ENCODE measurements at places on chromosomes 11 and 22.

GRCh38 chr22:20111045-20111688 lies 4.7 kb upstream of the RANBP1 start:
- no peak for DNase-seq

DNA sequence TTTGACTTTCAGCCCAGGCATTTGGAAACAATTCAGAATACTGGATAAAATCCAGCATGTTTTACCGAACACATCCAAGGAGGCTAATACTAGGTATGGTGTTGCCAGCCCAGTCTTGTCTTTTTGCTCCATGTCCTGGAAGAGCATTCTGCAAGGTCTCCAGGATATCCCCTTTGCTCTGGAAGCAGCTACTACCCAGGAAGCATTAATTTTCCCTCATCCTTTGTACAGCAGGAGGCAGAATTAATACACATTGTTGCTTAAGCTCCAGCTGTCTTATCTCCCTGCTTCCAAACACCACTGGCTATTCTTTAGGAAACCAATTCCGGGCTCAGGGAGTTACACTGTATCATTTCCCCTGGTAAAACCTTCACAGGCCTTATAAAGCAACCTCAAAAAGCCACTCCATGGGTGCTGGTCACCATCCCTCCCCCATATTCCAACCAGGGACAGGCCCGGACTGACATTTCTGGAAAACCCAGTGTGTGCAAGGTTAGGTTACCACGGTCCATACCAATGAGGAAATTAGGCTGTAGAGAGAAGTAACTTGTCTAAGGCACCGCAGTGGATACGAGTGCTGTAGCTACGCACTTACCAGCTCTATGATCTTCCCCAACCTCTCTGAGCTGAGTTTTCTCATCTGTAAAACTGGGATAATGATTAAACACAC lies 1.5 kb upstream of the UBASH3B start:
- DNase-seq = no peak

GRCh38 chr11:13644997-13645687 lies 23.3 kb upstream of the FAR1 start:
- DNase-seq = no peak

DNA sequence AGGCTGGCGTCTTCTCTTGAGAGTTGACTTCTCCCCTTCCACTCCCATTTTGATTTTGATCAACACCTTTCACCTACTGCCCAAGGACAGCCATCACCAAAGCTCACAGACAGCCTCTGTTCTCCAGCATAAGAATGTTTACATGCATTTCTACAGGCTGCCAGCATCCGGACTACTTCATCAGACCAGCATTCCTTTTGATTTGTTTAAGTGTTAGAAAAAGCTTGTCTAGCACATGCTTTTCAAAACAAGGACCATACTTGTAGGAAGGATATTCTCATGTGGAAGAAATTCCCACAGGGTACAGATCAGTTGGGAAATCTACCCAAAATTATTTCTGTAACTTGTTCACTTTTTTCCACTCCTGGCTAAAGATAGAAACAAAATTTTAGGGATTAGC lies 6.2 kb upstream of the KCNA4 start:
- DNase-seq = no peak

- DNase-seq = no peak
Measured at GRCh38 chr11:69205743-69206612, 50.2 kb downstream of the SMIM38 start.

- no peak for DNase-seq
Measured at GRCh38 chr11:36388951-36389350, 92.9 kb downstream of the PRR5L start.

DNA sequence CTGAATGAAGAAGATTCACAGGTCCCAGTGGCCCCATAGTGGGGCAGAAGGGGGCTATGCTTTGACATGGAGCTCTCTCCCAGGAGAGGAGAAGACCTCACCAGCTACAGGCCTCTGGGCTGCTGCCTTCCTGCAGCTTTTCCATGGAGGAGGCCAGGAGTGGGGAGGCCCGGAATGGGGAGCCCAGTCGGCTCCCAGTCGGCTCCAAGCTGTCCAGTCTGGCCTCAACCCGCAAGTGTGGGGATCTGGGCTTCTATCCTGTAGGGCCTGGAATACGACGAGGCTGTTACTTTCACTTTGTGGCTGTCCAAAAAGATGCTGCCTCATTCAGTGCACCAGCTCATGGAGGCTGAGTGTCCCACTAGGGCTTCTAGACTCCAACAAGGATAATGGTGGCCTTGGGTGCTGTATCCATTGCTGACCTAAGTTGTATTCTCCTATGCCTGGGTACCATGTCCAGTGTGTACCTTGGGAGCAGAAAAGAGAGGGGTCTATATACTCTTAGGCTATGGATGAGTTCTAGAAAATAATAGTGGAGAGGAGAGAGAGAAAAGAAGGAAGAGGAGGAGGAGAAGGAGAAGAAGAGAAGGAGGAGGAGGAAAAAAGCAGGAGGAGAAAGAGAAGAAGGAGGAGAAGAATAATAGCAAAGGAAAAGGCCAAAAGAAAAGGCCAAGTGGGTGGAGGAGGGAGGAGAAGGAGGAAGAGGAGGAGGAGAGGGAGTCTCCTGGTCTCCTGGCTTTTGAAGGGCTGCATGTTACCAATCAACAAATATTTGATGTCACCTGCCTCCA lies 1.1 kb downstream of the MYO18B start:
- DNase-seq = no peak

- no peak for DNase-seq
Measured at GRCh38 chr11:16873289-16873688, 134.8 kb downstream of the C11orf58 start.

- no peak for DNase-seq
Measured at GRCh38 chr11:27357250-27357649, 5.8 kb downstream of the CCDC34 start.

DNA sequence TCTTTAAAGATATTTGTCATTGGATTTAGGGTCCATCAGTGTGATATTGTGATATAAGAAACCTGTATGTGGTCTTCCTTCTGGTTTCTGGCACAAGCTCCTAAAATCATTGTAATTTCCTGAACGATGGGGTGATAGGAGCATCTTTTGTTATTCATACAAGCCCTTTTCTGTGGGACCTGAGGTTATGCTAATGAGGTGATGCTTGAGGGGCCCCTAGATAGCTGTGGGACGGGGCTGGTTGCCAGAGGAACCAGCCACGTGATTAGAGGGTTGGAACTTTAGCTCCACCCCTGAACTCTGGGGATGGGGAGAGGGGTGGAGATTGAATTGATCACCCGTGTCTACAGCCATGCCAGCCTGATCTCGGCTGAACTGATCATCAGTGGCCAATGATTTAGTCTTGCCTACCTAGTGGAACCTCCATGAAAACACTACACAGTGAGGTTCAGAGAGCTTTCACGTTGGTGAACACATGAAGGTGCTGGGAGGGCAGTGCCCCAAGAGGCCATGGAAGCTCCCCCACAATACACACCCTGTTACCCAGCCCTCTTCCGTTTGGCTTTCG lies 62.8 kb downstream of the BCR start:
- no peak for DNase-seq

DNA sequence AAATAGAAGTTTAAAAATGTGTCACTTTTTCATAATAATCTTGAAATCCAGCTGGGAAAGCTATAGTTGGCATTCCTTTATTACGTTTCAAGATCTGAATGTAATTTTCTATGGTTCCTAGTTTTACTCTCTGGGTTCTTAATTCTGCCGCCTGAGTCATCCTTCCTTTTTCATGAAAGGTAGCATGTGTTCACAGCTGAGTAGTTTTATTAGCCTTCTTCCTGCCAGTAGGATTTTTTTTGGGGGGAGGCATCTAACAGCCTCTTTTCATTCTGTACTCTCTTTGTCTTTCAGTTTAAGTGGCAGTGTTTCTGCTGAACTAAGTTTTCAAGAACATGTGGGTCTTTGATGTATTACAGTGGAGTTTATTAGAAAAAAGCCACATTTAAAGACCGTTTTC lies 36.5 kb downstream of the OR2AG2 start:
- DNase-seq = no peak

- no peak for DNase-seq
Measured at GRCh38 chr11:91133361-91133760, 910.5 kb upstream of the CHORDC1 start.

- no peak for DNase-seq
Measured at GRCh38 chr11:86106916-86107315, 38.0 kb upstream of the PICALM start.

- no peak for DNase-seq
Measured at GRCh38 chr11:120662071-120662676, 150.6 kb downstream of the GRIK4 start.

- DNase-seq = no peak
Measured at GRCh38 chr11:115132436-115133228, 371.6 kb downstream of the CADM1 start.

GRCh38 chr11:1130276-1131032 lies 27.3 kb upstream of the MUC5AC start:
- DNase-seq = no peak

GRCh38 chr22:45538281-45538680 lies 35.6 kb downstream of the FBLN1 start:
- no peak for DNase-seq

- DNase-seq = no peak
Measured at GRCh38 chr11:69172674-69173073, 16.9 kb downstream of the SMIM38 start.

DNA sequence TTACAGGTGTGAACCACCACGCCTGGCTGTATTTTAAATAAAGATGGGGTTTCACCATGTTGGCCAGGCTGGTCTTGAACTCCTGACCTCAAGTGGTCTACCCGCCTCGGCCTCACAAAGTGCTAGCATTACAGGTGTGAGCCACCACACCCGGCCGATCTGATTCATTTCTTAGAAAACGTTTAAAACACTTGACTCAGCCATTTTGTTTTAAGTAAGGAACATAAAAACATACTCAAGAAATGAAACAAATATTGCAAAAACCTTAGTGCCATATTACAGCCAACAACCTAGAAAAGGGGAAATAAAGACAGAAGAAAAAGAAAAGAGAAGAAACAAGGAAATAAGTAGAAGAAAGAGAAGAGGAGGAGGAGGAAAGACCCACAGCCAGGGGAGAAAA lies 17.4 kb downstream of the LRFN4 start:
- DNase-seq = no peak

- DNase-seq = no peak
Measured at GRCh38 chr11:110124605-110125004, 31.4 kb downstream of the ZC3H12C start.

DNA sequence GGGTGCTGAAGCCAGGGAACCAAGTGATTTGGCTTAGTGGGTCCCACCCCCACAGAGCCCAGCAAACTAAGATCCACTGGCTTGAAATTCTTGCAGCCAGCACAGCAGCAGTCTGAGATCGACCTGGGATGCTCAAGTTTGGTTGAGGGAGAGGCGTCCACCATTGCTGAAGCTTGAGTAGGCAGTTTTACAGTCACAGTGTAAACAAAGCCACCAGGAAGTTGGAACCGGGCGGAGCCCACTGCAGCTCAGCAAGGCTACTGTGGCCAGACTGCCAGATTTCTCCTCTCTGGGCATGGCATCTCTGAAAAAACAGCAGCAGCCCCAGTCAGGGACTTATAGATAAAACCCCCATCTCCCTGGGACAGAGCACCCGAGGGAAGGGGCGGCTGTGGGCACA lies 424.1 kb upstream of the TENM4 start:
- DNase-seq = no peak

- DNase-seq = no peak
Measured at GRCh38 chr11:130181295-130182272, 22.0 kb downstream of the ST14 start.

GRCh38 chr11:20035701-20036601 lies 124.3 kb downstream of the DBX1 start:
- no peak for DNase-seq

- no peak for DNase-seq
Measured at GRCh38 chr11:22432291-22433093, 94.3 kb downstream of the SLC17A6 start.

DNA sequence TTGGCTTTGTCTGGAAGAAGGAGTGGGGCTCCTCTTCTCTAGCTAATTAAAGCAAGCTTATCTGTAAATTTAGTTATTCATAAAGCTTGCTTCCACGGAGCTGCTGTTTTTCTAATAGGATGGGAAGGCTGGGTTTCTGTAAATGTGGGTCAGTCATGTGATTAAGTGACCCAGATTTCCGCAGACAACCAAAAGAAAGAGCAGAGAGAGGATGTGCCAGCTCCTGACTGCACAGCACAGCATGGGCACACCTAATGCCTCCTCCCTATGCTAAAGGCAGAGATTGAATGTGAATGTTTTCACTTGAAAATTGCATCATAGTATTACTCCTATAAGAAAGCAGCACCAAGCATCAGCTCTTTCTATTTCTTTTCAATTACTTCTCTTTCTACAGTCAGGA lies 160.2 kb downstream of the FAT3 start:
- DNase-seq = no peak

GRCh38 chr11:10597877-10598351 lies 29.4 kb upstream of the LYVE1 start:
- DNase-seq = no peak

DNA sequence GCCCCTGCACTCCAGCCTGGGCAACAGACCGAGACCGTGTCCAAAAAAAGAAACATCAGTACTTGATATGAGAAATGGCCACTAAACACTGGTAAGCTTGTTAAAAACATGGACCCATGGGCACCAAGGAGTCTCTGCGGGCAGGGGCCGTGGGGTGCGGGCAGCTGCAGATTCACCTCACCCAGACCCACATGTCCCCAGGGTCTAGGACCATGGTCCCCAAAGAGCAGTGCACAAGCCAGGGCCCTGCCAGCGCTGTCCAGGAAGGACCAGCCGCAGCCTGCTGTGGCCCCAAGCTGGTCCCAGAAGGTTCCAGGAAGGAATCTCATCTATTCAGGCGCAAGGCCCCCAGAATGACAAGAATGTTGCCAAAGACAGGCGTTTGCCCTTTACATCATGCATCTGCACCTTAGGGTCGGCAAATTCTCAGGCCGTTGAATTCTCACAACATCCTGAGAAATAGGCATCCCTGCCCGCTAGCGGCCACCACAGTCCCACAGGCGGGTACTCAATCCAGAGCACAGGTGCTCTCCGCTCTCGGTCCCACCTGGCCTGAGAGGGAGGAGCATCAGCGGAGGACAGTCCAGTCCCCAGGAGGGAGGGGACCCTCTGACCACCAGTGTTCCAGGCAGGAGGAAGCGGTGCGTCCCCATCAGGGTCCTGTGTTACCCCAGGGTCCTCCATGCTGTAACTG lies 9.5 kb downstream of the YPEL1 start:
- DNase-seq = no peak

DNA sequence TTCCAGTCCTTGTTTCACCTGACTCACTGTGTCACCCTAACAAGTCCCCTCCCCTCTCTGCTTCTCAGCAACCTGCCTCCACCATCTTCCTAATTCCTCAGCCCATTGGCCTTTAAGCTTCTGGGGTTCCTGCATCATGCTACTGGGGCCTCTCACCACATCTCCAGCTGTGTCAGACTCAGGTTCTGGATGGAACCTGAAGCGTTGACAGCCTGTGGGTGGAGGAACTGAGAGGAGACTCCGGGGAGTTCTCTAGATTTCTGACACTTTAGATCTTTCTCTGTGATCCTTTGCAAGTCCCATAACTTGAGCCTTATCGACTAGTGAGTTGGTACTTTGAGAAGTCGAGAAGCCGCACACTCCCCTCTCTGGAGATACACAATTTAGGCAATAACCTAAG lies 11.6 kb upstream of the SLC5A1 start:
- no peak for DNase-seq

DNA sequence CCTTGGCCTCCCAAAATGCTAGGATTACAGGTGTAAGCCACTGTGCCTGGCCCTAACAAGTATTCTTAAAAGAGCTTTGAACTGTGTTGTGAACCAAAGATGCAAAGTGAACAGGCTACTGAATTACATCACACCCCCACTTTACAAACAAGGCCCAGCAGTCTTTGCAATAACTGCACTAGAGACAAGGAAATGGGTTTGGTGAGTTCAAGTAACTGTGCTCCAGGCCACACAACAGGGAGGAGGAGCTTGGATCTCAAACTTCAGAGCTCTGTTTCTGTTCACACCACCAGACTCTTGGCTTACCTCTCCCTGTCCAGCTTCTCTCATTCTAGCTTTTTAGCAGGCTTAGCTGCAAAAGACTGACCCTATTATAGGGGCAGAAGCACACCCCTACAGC lies 30.4 kb upstream of the RASL10A start:
- DNase-seq = no peak
